ENCODE measurements at places on chromosomes 2 and 18.

GRCh38 chr2:219552382-219553167 lies 8.7 kb downstream of the TMEM198 start:
- peak; percentile 93 for DNase-seq

- no peak for DNase-seq
Observed at GRCh38 chr2:24105816-24106215, 17.3 kb downstream of the PFN4 start.

- DNase-seq = no peak
Observed at GRCh38 chr2:9347411-9347881, 75.9 kb downstream of the ITGB1BP1 start.

DNA sequence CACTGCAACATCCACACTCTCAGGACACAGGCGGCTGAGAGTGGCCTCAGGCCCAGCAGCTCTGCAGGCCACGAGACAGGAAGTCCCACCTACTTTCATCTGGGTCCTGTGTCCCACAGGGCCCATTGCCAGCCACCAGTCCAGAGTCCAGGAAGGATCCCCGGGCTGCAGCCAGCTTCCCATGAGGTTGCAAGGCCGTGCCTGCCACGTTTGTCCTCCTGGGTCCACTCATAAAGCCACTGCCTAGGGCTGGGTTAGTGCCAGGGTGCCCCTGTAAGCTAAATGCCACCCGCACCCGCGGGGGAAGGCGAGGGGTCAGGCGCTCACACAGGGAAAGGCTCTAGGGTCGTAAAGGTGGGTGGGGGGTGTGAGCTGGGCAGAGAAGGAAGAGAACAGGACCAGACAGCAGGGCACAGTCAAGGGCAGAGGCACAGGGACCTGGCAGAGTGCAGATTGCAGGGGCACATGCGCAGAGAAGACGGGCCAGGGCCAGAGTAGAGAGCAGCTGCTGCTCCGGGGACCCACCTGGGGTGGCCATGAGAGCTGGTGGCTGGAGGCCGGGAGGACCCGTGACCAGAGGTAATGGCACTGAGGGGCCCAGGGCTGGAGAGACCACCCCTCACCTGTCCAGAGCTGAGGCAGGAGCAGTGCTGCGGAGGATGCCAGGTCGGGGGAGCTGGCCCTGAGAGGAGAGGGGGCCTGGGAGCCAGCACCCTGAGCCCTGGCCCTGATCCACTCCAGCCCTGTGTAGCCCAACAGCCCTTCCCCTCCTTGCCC lies 8.0 kb downstream of the AGXT start:
- no peak for DNase-seq

DNA sequence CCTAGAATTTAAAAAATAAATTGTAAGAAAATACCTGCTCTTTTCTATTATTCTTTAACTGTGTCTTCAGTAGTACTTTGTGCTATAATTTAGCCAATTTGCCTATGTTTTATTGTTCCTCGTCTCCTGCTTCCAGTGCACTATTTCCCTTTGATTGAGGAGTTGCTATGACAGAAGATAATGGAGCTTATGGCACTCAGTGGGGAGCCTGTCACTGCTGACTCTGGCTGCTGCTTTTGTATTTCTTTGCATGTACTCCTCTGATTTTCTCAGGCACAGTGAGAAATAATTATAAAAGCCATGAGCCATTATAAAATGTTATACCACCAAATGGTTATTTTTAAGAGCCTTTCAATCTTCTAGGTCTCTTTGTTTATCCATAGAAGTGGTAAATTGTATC lies 1310.8 kb upstream of the SLC39A10 start:
- no peak for DNase-seq

GRCh38 chr18:26547646-26548414 lies 523 bp downstream of the KCTD1 start:
- DNase-seq = peak; percentile 90

DNA sequence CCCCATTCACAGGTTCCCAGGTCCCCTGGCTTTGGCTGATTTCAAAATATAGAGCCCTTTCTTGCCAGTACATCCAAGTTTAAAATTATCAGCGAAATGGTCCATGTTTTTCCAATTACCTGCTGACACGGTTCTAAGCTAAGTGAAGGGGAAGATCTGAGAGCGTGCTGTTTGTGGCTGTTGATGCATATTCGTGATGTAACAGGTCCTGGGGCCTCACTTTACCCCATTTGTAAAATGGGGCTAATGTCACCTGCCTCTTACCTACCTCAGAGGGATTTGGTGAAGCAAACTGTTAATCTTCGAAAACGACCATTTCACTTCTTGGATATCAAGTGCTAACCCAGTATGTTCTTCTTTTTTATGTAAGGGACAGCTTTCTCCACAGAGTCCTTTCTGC lies 33.0 kb downstream of the SLC1A4 start:
- DNase-seq = no peak

DNA sequence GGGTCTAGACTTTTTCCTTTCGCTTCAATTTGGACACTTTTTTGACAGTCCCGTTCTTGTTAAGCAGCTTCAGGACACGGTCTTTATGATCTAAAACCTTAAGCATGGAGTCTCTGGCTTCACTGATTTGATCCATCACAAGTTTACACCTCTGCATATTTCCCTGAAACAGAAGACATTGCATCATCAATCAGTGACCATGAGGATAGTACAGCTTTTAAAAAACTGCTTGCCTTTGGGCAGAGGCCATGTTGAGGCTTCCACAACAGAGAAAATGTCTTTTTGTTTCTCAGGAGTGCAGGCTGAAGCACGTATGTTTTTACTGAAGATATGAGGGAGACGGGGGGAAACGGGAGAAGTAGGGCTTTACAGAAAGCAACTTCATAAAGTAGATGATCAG lies 56.2 kb upstream of the AMMECR1L start:
- no peak for DNase-seq

- DNase-seq = no peak
Observed at GRCh38 chr18:42187611-42188380, 232.8 kb downstream of the PIK3C3 start.

- DNase-seq = no peak
Observed at GRCh38 chr2:113129519-113130078, 2.2 kb downstream of the IL1RN start.

GRCh38 chr2:227143895-227144294 lies 20.1 kb downstream of the COL4A4 start:
- DNase-seq = no peak

GRCh38 chr2:207330912-207331311 lies 165.2 kb upstream of the KLF7 start:
- no peak for DNase-seq

- DNase-seq = no peak
Observed at GRCh38 chr18:73768043-73768442, 379.6 kb downstream of the FBXO15 start.

DNA sequence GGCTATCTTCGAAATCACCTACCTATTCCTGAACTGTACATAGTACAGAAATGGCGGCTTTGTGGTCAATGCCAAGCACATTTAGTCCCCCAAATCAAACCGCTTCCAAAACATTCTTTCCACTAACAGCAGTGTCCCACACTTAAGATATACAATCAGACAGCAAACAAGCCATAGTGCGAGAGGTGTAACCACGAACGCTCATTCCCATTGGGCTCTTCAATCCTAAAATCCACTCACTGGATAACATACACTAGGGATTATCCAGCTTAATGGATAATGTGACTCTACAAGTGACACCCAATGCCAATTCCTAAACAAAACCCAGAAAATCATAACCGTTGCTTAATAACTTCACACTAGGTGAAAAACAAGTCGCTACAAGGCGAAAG lies 2.0 kb downstream of the XPO1 start:
- DNase-seq = no peak

DNA sequence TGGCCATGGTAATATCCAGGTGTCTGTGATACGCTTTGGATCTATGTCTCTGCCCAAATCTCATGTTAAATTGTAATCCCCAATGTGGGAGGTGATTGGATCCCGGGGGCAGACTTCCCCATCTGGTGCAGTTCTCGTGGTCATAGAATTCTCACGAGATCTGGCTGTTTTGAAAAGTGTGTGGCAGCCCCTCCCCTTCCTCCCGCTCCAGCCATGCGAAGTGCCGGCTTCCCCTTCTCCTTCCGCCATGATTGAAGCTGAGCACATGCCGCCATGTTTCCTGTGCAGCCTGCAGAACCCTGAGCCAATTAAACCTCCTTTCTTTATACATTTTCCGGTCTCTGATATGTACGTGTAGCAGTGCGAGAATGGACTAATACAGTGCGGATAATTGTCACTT lies 42.5 kb downstream of the GPC1 start:
- DNase-seq = no peak

DNA sequence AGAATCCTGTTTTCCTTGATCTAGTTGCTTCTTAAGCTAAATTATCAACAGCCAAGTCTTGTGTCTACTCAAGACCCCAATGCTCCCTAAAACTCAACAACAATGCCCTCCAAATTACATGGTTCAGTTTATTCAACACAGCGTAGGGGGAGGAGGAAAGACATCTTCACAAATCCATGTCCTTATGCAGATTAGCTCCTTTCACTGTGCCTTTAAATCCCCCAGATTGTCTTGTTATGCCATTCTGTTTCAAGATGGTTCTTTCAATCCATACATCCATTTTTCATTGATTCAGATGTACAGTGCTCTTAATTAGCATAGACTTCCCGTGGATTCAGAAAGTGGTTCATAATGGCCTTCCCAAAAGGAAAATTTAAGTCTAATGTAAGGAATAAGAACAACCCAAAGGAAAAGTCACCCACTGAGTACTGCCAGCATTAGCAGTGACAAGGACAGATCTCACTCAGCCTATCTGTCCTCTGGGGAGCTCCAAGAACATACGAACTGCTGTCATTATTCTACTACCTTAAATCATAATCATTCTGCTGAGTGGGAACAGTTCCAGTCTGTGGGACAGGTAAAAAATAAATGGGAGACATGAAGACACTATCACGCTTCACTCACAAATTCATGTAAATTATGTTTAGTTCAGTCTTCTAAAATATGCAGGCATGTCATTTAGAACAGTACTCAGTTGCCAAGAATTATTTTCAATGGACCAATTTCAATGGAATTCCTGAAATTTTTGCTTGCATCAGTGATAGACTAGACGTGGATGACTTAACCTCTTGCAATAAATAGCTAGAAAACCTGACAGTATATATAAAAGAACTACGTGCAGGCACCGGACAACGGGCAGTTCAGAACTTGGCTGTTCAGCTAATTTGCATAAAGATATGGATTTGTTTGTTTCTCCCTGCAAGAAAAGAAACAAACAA lies 58.9 kb upstream of the RNU4ATAC start:
- no peak for DNase-seq

GRCh38 chr2:75641587-75641986 lies 5.0 kb upstream of the MRPL19 start:
- DNase-seq = no peak

- DNase-seq = no peak
Observed at GRCh38 chr2:44932079-44932478, 9.4 kb upstream of the SIX3 start.

DNA sequence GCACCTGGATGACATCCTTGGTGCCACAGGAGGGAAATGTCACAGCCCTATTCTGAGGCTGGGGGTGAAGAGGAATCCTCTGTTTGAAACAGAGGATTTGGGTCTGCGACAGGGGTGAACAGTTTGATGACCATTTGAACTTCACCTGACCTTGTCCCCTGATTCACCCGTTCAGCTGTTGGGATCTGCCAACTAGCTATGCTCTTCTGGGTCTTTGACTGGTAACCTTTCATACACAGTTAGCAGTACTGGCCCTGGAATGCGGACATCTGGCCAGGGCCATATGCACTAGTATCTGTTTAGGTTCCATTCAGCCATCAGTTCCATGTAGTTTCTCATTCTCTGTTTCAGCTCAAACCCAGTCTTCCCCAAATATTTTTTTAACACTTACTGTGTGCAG lies 72.6 kb upstream of the MCFD2 start:
- no peak for DNase-seq

DNA sequence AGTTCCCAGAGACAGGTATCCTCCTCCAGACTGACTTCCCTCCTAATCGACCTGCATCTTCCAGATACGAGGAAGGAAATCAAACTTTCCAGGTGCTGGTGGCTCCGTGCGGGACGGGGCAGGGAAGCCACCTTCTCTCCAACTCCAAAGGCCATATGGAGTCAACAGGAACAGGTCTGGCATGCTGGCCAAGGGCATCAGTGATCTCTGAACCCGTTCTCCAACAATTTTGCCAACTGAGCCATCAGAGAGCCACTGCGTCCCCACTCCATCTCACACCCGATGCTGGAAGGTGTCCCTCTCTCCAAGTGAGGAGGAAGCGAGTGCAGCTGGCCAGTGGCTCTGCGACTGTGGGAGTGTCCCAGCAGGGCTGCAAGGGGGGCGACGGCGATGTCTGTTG lies 5.4 kb downstream of the EDAR start:
- no peak for DNase-seq
